ENCODE measurements at places on chromosomes 6 and 20.

DNA sequence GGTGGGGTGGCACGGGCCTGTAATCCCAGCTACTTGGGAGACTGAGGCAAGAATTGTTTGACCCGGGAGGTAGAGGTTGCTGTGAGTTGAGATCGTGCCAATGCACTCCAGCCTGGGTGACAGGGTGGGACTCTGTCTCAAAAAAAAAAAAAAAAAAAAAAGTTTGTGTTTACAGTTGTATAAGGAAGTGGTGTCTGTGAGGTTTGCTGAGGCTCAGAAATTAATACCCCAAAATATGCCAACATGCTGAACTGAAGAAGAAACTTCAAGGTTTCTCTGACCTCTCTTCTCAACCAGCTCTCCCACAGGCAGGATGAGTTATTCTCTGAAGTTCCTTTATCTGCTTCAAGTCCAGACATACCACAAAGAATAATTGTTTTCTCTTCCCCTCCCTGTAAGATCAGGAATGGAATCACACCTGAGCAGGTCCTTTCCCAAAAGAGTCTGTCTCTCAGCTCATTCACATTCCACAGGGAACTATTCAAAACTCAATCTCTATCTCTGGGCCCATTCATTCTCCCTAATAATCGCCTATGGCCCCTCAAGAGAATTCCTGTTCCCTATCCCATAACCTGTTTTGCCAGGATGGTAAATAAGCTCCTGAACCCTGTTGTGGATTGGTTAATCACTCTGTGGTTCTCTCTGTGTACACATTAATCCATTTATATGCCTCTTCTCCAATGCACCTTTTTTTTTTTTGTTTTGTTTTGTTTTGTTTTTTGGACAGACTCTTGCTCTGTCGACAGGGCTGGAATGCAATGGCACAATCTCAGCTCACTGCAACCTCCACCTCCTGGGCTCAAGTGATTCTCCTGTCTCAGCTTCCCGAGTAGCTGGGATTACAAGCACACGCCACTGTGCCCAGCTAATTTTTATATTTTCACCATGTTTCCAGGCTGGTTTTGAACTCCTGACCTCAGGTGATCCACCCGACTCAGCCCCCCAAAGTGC lies 17.4 kb upstream of the KIFC1 start:
- DNase-seq, result no peak

DNA sequence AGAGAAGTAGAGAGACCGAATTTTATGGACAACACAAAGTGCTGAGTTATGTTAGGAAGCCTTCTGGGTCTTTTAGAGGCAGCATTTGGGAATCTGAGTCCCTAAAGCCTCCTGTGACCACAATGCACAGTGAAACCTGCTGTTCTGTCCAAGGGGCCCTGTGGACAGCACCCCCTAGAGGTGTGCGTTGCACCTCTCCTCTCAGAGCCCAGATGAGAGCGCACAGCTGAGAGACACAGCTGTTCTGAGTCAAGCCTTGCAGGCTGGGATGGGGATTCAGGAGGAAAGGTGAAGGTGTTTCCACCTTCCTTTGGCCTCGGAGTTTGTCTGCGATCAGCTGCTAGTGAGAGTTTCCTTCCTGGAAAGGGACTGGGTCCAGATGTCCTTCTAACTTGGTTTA lies 13.0 kb downstream of the PCK1 start:
- no peak for DNase-seq

DNA sequence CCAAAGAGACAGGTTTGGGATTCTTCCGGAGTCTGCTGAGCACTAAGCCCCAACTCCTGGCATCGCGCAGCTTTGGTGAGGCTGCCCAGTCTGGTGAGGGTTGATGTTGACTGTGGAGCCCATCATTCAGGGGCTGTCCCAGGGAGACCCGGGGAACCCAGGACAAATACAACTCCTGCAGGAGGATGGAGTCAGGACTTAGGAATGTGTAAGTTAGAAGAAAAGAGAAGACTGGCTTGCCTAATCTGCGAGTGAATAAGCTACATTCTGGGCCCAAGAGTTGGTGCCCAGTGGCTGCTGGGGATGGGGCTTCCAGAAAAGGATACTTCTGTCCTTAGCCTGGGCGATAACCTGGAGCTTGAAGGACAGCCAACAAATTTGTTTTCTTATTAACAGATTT lies 47.9 kb downstream of the STK35 start:
- DNase-seq, result no peak

DNA sequence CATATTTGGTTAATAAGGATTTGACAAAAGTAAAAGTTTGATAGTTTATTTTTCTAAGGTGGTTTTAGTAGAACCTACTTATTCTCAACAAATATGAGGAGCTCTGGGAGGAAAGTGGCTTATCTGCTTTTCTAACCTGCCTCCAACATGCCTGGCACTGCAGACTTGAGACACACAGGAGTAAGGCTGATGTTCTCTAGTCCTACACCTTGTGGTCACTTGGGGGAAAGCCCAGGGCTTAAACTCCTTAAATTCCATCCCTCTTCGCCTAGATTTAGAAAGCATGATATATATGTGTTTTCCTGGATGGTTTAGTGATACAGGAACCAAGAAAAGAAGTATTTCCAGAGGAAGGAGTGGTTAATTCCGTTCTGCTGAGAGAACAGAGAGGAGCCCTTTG lies 39.9 kb upstream of the SAMD5 start:
- no peak for DNase-seq

- no peak for DNase-seq
Measured at GRCh38 chr6:14838133-14838583, 407.7 kb upstream of the JARID2 start.

DNA sequence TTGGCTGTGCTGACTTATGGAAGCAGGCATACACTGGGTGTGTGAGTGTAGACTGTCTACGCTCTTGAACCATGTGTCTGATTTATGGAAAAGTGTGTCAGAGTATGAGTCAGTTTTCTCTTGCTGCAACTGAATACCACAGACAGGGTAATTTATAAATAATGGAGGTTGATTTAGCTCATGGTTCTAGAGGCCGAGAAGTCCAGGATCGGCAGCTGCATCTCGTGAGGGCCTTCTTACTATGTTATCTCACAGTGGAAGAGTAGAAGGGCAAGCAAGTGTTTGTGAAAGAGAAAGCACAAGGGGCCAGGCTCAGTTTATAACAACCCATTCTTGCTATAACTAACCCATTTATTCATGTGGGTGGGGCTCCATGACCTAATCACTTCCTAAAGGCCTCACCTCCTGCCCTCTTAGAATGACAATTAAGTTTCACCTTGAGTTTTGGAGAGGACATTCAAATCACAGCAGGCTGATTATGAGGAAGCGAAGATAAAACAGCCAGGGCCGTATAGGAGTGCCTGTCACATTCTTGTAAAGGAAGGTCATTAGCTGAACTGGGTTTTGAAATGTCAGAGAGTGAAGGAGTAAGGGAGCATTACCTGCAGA lies 6.7 kb downstream of the GPR31 start:
- no peak for DNase-seq

- no peak for DNase-seq
Measured at GRCh38 chr6:16430391-16431089, 192.2 kb downstream of the GMPR start.

GRCh38 chr20:46948081-46948480 lies 53.4 kb downstream of the EYA2 start:
- no peak for DNase-seq

- no peak for DNase-seq
Measured at GRCh38 chr6:163386329-163386908, 28.1 kb upstream of the QKI start.

- DNase-seq, result no peak
Measured at GRCh38 chr6:99165838-99166237, 183.6 kb downstream of the FAXC start.

GRCh38 chr6:19394687-19395086 lies 442.5 kb upstream of the ID4 start:
- no peak for DNase-seq

DNA sequence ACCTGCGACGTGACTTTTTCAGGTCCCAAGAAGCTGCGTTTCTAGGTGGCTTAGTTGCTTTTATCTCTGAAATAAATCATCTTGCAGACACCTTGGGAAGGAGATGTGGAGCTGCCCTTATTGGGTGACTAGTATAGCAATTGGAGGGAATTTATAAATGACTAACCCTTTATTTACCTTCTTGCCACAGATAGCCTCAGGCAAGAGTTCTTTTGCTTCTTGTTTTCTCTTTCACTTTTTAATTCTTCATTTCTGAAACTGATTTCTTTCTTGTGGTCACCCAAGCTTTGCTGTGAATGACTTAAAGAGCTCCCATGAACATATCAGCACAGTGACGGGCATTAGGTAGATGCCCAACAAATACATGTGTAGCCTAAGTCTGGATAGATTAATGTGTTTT lies 3.0 kb downstream of the ADGRF4 start:
- DNase-seq, result no peak

DNA sequence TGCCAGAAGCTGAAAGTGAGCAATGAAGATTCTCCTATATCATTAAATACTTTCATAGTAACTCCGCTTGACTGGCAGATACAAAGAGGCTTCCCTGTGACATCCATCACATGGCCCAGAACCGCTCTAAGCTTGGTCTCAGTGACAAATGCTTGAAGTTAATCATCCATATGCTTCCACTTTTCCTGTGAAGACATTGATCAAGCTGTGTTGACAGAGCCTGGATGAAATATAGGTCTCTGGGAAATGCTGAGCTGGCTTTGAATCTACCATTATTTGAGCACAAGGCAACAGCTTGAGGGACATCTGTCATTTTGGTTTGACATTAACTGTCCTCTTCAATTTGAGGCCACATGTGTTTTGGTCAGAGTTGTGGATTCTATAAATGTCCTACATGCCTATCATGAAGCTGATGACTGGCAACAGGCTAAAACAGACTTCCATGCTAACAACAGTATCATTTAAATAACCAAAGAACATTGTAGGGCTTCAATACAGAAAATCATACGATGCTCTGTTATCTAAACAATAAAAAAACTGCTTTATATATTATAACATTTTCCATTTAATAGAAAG lies 402.2 kb upstream of the IRAK1BP1 start:
- DNase-seq, result no peak

- DNase-seq, result no peak
Measured at GRCh38 chr20:63536241-63536977, 767 bp downstream of the PTK6 start.

DNA sequence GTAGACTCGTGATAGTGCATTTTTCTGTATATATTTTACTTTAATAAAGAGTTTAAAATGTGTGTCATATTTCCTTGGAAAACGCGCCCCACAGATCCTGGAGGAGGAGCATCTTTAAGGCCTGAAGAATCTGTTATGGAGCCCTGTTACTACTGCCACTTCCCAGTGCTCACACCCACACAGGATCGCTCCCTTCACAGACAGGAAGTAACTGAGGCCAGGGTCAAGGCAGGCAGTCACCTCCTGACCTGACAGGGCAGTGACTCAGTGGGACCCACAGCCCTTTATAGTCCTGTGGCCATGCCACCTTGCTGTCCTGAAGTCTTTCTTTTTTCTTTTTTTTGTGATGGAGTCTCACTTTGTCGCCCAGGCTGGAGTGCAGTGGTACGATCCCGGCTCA lies 9.0 kb downstream of the RRBP1 start:
- DNase-seq, result no peak

GRCh38 chr6:81892891-81893290 lies 140.4 kb upstream of the TENT5A start:
- DNase-seq, result no peak

GRCh38 chr6:135828021-135828420 lies 23.5 kb upstream of the PDE7B start:
- no peak for DNase-seq

DNA sequence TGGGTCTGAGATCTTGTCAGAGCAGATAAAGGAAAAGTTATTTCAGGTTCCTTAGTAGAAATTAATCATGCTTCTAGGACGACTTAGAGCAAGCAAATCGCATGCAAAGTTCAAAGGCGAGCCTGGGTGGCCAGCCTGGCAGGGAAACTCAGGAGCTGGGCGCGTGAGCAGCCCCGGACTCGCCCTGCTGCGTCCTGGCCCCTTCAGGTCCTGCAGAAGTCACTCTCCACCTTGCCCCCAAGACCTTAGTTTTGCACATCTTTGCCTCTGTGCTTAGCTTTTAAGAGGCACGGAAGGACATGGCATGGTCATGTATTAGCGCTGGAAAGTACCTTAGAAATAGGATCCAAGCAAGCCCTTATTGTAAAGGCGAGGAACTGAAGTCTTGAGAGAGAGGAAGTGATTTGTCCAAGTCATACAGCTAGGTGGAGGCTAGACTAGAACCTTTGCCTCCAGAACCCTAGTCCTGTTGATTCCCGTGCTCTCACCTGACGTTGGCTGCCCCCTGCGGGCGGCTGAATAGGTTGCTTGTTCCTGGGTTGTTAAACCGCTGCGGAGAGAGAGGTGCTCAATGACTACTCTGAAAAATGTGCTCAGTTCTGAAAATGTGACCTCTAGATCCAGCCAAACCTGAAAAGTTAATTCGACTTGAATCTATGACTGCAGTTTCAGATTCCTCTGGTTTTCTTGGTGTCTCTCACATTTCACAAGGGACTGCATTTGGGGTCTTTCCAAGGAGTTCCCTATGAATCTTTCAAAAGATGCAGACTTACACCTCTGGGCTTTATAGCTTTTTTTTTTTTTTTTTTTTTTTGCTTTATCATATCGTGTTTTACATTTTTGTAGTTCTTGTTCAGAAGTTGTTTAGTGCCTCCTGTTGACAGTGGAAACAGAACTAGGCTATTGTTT lies 2.7 kb downstream of the MYB start:
- DNase-seq, result peak; percentile 57

GRCh38 chr6:52937908-52938307 lies 28.4 kb upstream of the GSTA3 start:
- no peak for DNase-seq

- no peak for DNase-seq
Measured at GRCh38 chr6:111579816-111580215, 25.9 kb downstream of the TRAF3IP2 start.

DNA sequence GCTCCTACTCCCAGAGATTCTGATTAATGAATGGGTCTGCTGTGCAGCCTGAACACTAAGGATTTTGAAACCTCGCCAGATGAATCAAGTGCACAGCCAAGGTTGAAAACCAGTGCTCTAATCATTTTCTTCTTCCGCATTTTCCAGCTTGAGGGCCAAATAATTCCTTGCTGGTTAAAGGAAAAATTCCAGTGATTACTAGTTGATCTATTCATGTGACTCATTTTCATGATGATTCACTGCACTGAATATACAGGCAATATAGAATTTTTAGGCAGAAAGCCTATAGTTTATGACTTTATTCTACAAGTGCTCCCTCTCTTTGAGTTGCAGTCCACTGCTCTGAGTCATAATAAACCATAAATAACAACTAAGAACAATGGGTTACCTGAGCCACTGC lies 80.6 kb upstream of the PROKR2 start:
- DNase-seq, result no peak

- no peak for DNase-seq
Measured at GRCh38 chr20:48795732-48796131, 32.1 kb downstream of the PREX1 start.

- DNase-seq, result no peak
Measured at GRCh38 chr6:7207720-7208119, 100.0 kb downstream of the RREB1 start.

- no peak for DNase-seq
Measured at GRCh38 chr20:600141-600540, 10.0 kb downstream of the TCF15 start.

DNA sequence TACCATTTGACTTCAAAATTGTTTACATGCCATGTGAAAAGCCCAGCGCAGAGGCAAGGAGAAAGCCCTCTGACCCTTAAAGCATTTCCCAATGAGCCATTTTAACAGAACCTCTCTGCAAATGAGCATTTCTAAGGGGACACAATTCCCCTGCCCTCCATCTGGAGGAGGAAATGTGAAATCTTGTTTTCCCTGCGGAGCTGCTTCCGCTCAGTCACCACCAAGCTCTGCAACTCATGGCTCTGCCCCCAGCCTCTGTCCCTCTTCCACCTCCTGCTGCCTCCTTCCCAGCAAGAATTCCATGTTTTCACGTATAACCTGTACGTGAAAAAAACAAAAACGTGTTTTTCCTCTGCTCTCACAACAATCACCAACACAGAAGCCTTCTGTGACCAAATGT lies 12.3 kb downstream of the RIN2 start:
- no peak for DNase-seq

Measured in activated CD8-positive, alpha-beta memory T cell treated with anti-CD3 and anti-CD28 coated beads for 1 hour (primary cell).